ENCODE measurements at places on chromosomes 5 and 9.

DNA sequence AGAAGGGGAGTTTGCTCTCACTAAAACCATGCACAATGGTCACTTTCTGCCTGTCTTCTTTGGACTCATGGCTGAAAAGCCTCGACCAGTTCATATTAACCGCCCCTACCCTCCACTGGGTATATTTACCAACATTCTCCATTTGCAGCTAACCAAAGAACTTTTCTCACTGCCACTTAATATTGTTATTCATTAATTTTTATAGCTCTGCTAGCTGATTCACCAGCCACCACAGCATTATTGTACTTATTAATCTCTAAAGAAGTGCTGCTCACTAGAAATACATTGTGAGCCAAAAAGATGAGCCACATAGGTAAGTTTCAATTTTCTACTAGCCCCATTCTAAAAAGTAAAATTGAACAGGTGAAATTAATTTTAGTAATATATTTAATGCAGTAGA lies 33.4 kb upstream of the SMIM32 start:
- no peak for DNase-seq

GRCh38 chr5:171538681-171539080 lies 119.2 kb downstream of the FGF18 start:
- DNase-seq, result no peak

DNA sequence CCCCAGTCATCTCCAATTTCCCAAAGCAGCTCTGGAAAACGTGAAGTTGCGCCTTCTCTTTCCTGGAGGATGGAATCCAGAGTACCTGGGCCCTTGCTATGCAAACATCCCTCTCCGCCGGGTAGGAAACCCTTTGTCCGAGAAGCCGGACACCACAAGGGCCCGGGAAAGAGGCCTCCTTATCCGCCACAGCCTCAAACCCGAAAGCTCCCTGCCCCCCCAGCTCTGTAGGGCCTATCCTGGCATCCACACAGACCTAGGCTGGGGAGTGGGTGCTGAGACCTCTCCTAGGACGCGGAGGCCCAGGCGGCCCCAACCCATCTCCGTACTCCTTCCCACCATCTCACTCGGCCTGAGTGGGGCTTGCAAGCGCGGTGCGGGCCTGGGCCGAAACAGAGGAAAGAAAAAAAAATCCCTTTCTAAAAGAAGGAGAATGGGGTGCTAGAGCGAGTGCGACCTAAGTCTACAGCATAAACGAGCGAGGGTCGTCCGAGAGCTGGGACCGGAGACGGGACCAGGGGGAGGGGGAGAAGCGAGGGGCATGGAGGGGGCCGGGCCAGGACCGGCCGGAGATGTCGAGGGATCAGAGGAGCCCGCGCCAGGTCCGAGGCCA lies 624 bp downstream of the FBXW11 start:
- no peak for DNase-seq

DNA sequence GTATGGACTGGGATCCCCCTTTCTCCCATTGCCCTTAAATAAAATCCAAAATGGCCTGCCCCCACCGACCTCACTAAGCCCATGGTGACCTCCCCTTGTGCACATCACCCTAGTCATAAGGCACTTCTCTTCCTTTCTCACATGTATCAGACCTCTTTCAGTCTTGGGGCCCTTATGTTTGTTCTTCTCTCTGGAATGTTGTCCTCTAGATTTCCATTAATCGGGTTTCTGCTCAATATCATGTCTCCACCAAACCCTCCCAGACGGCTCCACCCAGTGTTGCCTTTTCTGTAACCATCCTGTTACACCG lies 196.3 kb downstream of the ERCC6L2 start:
- DNase-seq, result no peak

- DNase-seq, result no peak
Measured at GRCh38 chr5:78593465-78593864, 55.1 kb downstream of the LHFPL2 start.

DNA sequence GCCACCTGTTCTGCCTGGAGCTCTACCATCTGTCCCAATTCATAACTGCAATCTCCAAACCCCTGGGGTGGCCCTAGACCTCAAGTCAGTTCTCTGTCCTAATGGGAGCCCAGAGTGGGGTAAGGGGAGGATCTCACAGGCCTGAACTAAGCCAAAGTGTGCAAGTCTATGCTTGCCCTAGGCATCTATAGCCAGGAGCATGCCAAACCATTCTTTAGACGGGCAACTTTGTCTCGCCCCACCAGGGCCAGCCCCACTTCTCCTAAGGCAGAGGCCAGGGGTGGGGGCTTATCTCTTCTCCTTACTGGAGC lies 3.3 kb downstream of the ACSL6 start:
- DNase-seq, result no peak

Data from activated naive CD4-positive, alpha-beta T cell (primary cell).